ENCODE measurements at places on chromosomes 12 and 14. TPM values are rescaled to one million over a fixed set of nuclear protein-coding genes. Genes with fewer than 3 reads are reported as not detected.

HPD gene
- 0.60 TPM for total RNA-seq

CDK4 gene
- total RNA-seq: 163 TPM

LMO3 gene
- total RNA-seq: 2.4 TPM

SLC8A3 gene
- under 0.01 TPM for total RNA-seq

INSM2 gene
- not detected for total RNA-seq

RFX4 gene
- not detected for total RNA-seq

MYL2 gene
- not detected for total RNA-seq
